ENCODE measurements at places on chromosomes 6 and 20.

- DNase-seq = no peak
Measured at GRCh38 chr6:35320031-35320410, 22.3 kb upstream of the PPARD start.

GRCh38 chr6:25710287-25710686 lies 44.3 kb upstream of the SLC17A4 start:
- no peak for DNase-seq

GRCh38 chr6:33983721-33984465 lies 162.0 kb downstream of the GRM4 start:
- no peak for DNase-seq

DNA sequence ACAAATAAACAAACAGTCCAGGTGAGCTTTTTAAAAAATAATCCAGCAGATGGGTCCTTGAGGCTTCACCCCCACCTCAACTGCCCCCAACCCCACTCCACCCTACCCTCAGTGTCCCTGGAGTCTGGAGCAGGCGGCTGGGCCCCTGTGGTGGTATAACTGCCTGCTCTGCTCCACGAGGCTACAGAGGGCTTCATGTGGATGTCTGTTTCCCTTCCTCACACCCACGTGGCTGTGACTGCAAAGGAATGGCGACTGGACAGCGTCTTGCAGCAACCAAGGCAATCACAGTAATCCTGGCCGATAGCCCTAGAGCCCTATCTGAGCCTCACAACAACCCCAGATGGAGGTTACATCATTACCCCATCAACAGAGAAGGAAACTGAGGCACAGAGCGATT lies 76.5 kb downstream of the SLC2A10 start:
- no peak for DNase-seq

GRCh38 chr6:20098267-20098876 lies 113.9 kb downstream of the MBOAT1 start:
- no peak for DNase-seq

DNA sequence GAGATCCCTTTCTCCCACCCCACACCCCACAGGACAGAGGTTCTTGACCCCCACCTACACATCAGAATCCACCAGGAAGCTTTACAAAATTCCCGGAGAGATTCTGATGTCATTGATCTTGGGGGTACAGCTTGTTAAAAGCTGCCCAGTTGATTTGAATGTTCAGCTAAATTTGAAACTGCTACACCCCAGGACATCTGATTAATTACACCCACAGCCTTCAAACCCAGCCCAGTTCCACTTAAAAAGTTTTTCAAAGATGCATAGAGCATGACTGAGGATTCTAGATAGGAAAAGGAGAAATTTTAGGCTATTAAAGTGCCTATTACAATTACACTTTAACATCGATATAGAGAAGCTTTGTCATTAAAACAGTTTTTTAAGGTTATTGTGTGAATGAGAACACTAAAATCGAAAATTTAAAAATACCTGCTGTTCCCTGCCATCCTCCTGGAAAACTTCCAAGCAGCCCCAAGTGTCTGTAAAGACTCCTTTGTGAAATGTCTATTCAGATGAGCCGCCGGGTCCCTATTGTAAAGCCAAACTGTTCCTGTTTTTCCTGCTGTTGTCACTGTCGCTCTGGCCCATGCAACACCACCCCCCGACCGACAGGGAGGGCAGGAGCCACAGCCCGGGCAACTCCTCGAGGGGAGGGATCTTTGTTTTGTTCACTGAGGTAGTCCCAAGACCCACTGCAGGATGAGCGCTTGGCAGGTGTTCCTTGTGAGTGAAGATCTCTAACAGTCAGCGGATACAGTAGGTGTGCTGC lies 132.5 kb upstream of the PHACTR3 start:
- no peak for DNase-seq

GRCh38 chr6:34241351-34242215 lies 4.9 kb downstream of the HMGA1 start:
- no peak for DNase-seq

DNA sequence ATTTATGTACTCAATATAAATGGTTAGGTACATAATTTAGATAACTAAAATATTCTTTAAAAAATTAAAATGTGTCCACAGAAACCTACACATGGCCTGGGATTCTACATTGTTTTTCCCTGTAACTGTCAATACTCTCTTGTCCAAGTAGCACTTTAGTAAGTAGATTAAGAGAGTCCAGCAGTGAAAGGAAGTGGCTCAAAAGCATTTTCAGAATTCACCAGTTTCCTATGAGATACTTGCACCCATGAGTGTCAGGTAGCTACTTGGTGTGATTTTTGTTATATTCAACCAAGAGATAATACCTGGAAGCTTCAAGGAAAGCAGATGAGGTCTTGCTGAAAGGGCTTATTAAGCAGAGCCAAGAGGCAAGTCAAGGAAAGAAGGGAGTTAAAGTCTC lies 126.3 kb downstream of the FYN start:
- DNase-seq = no peak

Measured in activated CD4-positive, alpha-beta T cell treated with anti-CD3 and anti-CD28 coated beads for 1 hour (primary cell).